ENCODE measurements at places on chromosomes 11 and 22.

GRCh38 chr22:48696371-48696770 is 1131.3 kb downstream of the BRD1 start:
- DNase-seq = no peak

- DNase-seq = no peak
Measured at GRCh38 chr11:121225382-121225781, 67.2 kb upstream of the SC5D start.

- no peak for DNase-seq
Measured at GRCh38 chr11:63765688-63766241, 2.8 kb downstream of the ZFTA start.

DNA sequence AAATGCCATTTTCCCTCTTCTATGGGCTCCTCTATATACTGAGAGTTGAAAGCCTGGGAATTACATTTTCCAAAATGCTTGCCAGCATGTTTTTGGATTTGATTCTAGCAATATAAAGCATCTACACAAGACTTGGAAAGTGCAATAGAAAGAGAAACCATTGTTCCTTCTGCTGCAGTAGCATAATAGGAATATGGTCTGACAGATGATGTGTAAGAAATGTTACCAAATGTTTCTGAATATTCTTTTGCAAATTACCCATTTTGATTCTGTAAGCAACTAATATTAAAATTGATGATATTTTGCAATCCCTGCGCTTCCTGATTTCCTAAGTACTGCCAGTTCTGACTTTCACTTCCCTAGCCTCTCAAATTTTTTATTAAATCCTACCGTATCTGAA is 61.6 kb downstream of the CASP12 start:
- no peak for DNase-seq

GRCh38 chr22:20654343-20655208 is 119.3 kb upstream of the SERPIND1 start:
- DNase-seq = no peak

DNA sequence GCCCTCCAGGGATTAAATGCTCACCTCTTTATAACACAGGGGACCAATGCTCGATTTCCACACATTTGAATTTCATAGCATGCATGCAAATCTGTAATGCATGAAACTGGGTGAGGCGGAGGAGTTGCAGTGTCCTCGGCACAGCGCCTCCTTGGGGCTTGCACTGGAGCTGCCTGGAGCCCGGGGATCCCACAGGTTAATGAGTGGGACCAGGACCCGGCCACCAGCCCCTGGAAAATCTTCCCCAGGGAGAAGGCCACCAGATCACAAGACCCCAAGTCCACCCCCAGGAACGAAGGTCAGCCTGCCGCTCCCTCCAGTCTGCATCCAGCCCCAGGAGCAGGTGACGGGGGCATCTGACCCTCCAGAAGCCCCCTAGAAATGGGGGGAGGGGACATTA is 119.1 kb downstream of the MN1 start:
- no peak for DNase-seq

DNA sequence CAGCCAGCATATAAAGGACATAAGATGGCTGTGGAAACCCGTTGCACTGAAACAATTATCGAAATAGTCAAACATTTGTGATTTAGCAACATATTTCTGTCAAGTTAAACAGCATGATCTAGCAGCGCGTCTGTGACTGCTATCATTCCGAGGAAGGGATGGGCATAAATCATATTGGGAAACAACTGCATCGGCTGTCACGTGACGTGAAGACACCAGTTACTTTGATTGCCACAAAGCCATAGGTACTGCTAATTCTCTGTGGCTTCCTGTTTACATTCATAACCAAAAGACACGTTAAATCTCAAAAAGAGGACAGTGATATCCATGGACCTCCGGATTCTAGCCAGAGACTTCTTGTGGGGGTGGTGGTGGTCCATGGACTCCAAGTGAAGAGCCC is 87.8 kb downstream of the CACNA1I start:
- no peak for DNase-seq

DNA sequence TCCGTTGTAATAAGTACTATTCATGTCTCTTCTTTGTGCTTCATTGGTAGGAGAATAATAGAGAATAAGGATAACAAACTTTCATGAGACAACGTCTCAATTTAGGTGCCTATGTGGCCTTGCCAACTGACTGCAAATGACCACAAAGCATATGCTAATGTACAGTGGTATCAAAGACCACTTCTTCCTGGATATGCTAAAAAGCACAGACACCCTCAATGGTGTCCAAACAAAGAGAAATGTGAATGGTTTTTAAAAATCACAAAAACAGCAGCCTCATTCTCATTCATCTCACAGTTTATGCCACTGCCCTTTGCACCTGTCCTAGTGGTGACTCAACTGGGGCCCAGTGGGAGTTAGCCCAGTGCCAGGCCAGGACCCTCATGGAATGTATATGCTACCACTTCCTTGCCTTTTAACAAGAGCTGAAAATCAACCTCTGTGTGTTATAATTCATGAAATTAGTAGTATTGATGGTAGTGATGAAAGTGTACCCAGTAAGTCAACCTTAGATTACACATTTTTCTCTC is 65.2 kb upstream of the MTMR2 start:
- no peak for DNase-seq

- no peak for DNase-seq
Measured at GRCh38 chr11:30313580-30313979, 9.3 kb upstream of the ARL14EP start.

DNA sequence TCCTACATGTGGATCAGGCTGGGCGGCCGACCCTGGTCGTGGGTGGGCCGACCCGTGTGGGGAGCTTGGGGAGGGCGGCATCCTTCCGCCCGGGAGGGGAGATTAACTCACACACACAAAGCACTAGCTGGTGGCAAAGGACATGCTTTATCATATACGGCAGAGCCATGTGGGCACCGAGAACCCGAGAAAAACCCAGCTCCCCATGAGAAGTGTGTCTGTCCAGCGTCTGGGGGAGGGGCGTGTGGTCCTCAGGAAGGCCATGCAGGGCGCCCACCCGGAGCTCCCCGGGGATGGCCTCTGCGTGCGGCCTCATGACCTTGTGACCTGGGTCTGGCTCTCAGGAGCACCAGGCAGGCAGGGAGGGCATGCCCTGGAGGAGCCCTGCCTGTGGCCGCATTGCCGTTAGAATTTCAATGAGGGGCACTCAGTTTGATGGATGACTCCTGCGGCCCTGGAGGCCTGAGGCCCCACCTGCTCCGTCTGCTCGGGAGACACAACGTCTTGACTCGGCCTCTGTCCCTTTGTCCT is 39.4 kb upstream of the TOLLIP start:
- no peak for DNase-seq

DNA sequence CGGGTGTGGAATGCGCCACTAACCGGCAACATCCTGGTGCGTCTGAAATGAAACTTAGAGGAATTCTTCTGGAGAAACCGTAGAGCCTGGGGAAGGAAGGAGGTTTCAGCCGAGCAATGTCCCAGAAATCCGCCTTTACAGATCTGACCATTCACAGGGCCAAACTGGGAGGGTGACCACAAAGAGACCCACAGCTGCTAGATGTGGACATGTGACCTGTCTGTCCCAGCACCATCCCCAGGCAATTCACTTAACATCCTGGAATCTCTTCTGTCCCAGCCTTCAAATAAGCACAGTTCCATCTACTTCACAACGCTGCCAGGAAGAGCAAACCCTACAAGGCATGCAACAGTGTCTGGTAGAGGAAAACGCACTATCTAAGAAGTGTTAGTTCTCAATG is 9.8 kb downstream of the MCAT start:
- no peak for DNase-seq

- no peak for DNase-seq
Measured at GRCh38 chr11:117701781-117702180, 95.2 kb downstream of the DSCAML1 start.

GRCh38 chr11:118434123-118434552 is 2.2 kb upstream of the KMT2A start:
- no peak for DNase-seq

DNA sequence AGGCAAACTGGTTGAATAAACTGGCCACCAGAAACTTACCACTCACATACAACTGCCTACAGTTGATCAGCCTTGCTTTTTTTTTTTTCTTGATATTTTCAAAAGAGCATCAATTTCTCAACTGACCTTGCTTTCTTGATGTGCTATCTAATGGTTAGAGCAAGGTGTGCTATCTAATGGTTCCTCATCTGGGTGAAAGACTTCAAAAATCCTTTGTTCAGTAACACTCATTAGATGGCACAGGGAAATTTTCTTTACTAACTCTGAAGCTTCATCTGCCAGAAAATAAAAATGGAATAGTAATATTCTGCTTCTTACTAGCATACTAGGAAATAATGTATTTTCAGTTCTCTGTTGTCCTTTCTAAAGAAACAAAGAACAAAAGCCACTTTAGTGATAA is 51.2 kb upstream of the RAPSN start:
- DNase-seq = no peak

DNA sequence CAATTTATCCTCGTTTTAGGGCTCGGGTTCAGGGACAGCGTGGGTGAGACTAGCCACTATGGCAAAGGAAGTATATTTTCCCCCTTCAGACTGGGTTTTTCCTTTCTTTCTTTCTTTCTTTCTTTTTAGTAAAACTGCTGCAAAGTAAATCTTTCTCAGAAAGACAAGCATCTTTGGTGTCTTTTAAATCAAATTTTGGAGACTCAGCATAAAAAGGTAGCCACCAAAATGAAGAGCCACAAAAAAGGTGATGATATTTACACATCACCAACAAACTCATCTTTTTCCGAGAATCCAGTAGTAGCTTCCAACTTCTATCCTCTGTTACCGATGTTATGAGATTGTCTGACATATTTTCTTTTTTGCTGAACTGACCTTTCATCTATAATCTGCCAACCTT is 88.6 kb downstream of the MPPED2 start:
- DNase-seq = no peak

DNA sequence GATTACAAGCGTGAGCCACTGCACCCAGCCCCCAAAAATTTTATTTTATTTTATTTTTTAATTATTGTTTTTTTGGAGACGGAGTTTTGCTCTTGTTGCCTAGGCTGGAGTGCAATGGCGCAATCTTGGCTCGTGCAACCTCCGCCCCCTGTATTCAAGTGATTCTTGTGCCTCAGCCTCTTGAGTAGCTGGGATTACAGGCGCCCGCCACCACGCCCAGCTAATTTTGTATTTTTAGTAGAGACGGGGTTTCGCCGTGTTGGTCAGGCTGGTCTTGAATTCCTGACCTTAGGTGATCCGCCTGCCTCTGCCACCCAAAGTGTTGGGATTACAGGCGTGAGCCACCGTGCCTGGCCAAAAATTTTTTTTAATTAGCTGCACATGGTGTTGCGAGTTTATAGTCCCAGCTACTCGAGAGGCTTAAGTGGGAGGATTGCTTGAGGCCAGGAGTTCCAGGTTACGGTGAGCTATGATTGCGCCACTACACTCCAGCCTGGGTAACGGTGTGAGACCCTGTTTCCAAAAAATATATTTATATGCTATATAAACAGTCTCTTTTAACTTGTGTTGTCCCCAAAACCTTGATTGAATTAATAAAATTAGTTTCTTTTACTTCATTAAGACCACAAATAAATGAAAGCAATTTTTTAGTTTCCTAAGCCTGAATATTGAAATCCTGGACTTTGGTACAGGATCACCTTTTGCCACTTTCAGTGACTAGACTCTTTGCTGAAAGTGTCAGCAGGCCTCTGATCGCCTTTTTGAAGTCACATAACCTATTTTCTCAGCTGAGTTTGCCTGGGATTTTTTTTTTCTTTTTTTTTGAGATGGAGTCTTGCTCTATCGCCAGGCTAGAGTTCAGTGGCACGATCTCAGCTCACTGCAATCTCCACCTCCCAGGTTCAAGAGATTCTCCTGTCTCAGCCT is 16.2 kb downstream of the ATG13 start:
- DNase-seq = no peak

- no peak for DNase-seq
Measured at GRCh38 chr11:34274712-34275398, 83.0 kb downstream of the ABTB2 start.

DNA sequence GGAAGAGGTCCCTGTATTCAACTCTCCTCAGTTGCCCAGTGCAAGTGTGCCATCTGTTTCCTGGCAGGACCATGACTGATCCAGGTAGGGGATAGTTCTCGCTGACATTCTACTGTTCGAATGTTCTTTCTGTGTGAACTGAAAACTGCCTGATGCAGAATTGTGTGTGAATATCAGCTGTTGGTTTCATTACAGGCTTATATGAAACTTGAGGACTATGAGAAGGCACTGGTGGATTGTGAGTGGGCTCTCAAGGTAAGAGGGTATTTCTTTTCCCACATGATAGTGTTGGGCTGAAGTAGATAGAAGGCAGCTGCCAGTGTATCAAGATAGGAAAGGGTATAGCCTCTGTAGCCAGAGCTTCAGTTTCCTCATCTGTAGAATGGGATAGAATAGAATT is 15.3 kb downstream of the TTC12 start:
- no peak for DNase-seq

- DNase-seq = no peak
Measured at GRCh38 chr11:44320289-44320973, 10.5 kb upstream of the ALX4 start.

GRCh38 chr11:63945477-63946163 is 6.8 kb downstream of the NAA40 start:
- peak; percentile 52 for DNase-seq

Data from NCI-H2081 (cell line).